ENCODE measurements at places on chromosomes 5 and 9.

DNA sequence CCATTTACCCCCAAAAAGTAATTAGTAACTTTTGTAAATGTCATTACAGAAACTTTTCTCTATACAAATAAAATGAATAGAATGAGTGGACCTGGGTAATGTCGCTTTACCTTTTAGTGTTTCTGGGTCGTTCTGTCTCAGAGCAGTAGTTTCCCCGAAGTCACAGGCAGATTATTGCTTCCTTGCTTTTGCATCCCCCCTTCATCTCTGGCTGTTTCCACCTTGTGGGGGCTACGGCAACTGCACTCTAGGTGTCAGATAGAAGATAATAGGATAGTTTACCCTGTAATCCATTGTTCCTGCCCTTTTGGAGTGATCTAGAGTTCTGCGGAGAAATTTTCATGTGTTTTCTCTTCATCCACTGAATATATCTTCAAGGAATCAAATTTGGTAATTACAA is 68.7 kb downstream of the PRR16 start:
- DNase-seq = no peak

DNA sequence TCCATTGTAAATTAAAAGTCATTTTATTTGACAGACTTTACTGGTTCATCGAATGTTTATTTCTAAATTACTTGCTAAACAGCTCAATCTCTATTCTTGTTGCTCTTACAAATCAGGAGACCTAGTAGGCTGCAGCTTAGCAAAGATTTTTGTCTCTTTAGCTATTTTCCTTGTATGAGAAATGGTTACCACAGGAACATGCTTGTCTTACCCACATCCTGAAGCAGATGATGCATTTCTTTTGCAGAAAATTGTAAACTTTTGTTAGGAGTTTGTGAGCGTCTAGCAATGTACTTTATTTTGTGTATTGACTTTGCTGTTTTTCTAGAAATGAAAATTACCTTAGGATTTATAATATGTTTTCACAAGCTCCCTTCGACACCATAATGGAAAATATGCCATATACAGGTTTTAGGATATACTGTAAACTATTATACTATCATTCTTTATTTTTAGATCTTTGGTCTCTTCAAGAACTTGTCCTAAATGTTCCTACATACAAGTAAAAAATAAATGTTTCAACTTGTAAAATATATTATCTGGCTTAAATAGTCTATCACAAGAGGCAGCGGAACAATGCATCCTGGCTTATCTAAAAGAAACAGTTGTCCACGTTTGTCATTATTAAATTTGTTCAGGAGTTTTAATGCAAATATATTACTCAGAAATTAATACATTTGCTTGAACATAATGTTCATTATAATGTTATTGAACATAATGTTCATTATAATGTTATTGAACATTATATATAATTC is 54.1 kb downstream of the SPEF2 start:
- no peak for DNase-seq

DNA sequence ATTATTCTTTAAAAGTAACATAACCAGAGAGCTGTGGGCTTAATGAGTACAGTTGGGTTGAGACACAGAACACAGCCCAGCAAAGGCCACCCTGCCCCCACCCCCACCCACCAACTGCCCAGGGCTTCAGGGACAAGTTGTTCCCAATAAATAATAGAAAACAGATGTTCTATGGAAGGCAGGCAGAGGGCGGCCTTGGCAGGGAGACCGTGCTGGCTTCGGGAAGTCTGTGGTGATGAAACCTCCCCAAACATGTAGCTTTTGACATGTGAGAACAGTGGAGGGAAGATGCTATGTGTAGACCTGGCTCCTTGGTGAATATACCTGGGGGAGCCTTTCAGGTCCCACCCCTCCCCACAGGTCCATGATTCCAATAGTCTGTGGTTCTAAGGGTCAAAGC is 10.0 kb downstream of the TRAF1 start:
- DNase-seq = peak; percentile 50

- DNase-seq = no peak
These were observed 91.0 kb upstream of the COL5A1 start for GRCh38 chr9:134550584-134550983.

DNA sequence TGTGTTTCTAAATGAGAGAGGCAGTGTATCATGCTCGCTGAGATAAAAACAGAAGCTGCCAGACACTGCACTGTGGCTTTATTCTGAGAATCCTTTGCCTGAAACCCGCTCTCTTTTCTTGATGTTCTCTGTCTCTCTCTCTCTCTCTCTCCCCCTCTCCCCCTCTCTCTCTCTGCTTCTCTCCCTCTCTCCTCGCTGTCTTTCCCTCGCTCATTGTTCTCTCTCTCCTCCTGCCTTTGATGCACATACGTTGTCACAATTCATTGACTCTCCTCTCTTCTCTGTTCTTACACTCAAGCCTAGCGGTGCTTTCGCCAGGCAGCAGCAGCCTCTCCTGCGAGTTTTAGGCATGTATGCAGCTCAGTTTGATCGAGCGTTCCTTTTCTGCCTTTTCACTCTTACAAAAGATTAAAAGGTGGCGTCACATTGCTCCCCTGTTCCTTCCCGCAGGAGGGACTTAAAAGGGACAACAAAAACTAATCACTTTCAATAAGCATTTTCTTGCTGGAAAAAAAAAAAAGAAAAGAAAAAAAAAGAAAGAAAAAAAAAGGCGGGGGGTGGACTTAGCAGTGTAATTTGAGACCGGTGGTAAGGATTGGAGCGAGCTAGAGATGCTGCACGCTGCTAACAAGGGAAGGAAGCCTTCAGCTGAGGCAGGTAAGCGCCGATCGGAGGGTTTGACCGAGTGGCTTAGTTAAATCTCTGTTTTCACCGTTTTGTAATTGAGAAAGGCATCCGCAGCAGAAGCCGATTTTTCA is 717.9 kb upstream of the WWC1 start:
- DNase-seq = peak; percentile 37

- DNase-seq = no peak
These were observed 56.4 kb upstream of the RNF130 start for GRCh38 chr5:180127682-180128670.

DNA sequence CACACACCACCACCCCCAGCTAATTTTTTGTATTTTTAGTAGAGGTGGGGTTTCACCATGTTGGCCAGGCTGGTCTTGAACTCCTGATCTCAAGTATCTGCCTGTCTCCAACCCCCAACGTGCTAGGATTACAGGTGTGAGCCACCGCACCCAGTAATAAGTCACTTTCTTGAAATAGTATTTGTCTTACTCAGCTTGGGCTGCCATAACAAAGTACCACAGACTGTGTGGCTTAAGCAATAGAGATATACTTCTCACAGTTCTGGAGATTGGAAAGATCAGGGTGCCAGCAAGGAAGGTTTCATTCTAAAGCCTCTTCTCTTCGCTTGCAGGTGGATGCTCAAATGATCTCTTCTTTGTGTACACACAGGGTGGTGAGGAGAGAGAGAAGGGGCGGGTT is 99.8 kb downstream of the ARRDC3 start:
- no peak for DNase-seq

GRCh38 chr5:113437111-113437510 is 2.3 kb upstream of the TSSK1B start:
- no peak for DNase-seq

DNA sequence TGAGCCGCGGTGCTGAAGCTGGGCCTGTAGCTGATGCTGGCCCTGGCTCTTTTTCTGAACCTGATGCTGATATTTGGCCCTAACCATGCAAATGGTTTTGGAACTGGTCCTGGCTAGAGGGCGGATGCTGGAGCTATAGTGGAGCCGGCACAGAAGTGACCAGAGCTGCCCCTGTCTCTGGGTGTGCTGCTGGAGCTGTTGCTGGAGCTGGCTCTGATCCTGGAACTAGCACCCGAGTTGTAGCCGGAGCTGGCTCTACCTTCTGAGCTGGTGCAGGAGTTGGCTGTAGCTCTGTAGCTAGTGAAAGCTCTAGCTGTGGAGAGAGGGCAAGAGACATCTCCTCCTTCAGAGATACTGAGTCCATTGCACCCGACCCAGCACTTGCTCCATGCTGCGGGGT is 12.8 kb downstream of the LCN10 start:
- DNase-seq = no peak
